ENCODE measurements at places on chromosomes 13 and 19.

DNA sequence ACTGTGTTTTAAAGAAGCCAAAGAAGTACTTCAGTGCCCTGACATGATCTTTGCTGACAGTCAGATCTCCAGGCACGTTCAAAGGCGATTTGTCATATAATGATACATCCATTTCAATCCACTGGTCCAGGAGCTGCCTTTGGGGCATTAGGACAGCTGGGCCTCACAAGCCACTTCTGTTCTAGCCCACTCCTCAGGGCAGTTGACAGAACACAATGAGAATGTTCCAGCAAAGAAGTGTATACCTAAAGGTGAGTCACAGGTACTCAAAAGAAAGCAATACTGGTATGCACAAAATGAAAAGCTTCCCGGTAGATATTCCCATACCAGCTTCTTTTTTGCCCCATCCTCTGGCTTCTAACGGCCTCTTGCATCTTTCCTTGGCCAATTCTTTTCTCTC lies 12.5 kb upstream of the MAP3K10 start:
- DNase-seq, result no peak

GRCh38 chr19:58434217-58434616 lies 5.7 kb downstream of the ZNF132 start:
- no peak for DNase-seq

DNA sequence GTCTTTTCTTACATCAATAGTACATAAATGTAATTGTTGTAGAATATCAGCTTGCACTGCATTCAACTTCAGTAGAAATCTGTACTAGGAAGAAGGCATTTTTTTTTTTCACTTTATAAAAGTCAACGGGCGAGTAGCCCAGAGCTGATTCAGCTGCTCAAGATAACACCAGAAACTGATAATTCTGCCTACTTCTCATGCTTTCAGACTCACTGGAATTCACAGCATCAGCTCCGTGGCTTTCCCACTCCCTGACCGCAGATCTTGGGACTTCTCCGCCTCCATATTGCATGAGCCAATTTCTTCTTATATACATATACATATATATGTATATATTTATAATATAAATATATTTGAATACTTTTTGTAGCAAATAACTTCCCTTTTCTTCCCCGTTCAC lies 263.1 kb upstream of the RXFP2 start:
- DNase-seq, result no peak

GRCh38 chr13:66635526-66635925 lies 594.6 kb downstream of the PCDH9 start:
- DNase-seq, result no peak

DNA sequence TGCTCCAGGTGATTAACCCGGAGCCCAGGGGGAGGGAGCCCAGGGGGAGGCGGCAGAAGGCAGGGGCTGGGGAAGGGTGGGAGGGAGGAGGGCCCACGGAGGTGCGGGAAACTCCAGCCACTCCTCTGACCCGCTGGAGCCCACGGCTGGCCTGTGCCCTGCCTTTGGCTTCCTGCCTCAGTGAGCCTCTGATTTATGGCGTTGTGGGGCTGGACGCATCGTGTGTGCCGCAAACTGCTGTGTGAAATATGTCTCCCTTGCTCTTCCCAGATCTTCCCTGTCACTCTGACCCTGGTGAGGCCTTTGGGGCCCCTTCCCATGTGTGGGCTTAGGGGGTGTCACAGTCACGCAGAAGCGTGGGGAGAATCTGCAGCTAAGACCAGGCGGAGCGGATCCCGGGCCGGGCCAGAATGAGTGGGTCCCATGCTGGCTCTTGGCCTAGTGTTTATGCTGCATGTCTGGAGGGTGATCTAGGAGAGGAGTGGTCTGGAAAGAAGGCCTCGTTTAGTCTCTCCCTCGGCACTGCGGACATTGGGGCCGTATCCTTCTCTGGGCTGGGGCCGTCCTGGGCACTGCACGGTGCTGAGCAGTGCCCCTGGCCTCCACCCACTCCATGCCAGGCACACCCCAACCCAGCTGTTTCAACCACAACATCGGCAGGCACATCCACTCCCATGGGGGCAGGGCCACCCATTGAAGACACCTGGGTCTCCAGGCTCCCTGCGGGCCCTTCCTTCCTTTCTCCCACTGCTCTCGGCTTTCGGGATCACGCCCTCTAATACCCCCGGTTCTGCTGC lies 123.0 kb downstream of the KDM4B start:
- no peak for DNase-seq

DNA sequence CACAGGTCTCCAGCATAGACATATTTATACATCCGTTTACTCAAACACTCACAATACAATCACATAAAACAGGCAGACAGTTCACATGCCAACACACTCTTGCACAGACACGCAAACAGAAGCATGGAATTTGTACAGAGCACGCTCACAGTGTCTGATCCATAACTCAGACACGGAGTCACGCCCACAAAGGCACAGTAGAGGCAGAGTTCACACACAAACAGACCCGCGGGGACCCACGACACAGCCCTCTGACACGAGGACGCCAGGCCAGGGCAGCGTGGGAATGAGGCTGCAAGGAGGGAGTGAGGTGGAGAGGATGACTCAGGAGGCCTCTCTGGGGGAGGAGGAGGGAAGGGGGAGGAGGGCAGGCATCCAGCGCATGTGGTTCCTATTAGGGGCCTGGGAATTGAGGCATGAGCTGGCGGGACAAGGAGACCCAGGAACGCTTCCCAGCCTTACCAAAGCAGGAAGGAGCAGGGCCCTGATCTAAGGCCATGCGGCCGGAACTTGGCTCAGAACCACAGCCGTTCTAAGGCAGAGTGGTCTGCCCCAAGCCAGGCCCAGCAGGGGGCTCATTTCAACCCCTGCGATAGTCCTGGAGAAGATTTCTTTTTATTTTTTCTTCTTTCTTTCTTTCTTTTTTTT lies 9.1 kb upstream of the OLFM2 start:
- peak; percentile 93 for DNase-seq

- DNase-seq, result no peak
Observed at GRCh38 chr19:14718522-14719116, 28.8 kb downstream of the ZNF333 start.

DNA sequence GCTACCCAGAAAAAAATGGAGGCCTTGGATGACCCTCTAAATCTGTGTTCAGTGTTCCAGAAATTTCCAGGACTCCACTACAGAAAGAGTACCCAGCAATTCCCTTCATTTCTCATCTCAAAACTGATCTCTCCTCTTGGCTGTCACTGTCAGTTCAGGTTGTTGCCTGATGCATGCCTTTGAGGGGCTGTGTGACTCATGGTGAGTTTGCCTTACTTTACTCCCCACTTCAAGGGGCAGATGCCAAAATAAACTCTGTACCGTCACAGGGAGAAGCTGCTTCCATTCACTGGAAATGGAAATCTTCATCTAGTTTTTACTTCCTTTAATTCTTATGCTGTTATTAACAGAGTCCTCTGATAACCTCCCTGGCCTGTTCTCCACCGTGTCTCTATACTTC lies 1075.0 kb downstream of the DIAPH3 start:
- DNase-seq, result no peak

- DNase-seq, result no peak
Observed at GRCh38 chr19:49999371-50000010, 25.7 kb downstream of the VRK3 start.

DNA sequence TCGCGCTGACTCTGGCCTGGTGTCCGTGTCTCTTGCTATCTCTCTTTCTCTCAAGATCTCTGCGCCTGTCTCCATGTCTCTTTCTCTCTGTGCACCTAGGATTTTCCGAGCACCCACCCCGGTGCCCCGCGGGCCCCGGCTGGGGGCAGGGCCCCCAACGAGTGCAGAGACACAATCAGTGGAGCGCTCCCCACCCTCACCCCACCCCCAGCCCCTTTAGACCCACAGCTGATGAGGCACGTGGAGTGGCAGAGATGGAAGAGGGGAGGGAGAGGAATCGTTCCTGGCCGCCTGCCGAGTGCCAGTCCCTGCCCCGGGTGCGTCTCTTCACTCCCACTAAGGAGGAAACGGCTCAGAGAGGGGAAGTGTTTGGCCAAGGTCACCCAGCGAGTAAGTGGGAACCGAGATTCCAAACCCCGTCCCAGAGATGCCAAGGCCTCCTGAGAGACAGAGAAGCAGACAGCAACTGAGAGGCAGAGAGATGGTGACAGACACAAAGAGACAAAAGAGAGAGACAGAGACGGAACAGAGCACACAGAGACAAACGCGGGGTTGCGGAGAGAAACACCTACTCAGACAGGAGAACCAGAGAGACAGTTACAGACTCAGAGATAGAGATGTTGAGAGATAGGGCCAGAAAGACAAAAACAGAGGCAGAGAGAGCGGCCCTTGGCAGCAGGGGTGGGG lies 626 bp upstream of the BCL3 start:
- peak; percentile 83 for DNase-seq

GRCh38 chr13:19657872-19658591 lies 24.6 kb downstream of the MPHOSPH8 start:
- no peak for DNase-seq
